Fibroblast of skin of right quadriceps (primary cell): ENCODE measurements at places on chromosomes 2 and 18.

DNA sequence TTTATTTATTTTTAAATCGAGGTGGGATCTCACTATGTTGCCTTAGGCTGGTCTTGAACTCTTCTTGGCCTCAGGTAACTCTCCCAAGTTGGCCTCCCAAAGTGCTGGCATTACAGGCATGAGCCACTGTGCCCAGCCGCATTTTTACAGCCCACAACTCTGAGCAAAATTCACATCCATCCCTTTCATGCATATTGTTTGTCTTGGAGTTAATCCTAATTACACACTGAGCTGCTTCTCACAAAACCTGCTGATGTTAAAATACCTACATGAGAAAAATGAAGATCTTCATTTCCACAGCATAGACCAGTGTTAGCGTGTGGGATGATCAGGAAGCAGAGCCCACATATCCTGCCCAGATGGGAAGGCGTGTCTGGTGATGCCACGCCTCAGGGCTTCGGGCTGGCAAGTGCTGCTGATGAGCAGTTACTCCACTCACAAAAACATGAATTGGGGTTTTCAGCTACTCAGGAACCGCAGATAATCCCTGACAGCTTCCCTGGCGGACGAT, 14.6 kb downstream of the ITGB1BP1 start:
- DNase-seq = no peak

DNA sequence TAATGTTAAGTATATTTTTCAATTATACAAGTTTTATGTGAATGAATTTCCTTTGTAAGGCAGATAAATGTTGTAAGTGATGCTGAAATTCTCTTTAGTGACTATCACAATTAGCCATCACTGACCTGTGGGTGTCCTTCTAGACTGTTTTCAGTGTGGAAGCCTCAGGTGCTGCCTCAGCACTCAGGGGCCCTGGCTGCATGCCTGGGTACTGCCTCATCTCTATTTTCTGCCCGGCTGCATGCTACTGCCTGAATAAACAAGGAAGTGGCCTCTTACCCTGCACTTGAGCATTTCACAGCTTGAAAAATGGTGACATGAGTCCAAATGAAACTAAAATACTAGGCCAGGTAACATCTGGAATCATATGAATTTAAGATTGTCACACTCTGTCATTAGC, 787.6 kb upstream of the SALL3 start:
- DNase-seq = no peak

DNA sequence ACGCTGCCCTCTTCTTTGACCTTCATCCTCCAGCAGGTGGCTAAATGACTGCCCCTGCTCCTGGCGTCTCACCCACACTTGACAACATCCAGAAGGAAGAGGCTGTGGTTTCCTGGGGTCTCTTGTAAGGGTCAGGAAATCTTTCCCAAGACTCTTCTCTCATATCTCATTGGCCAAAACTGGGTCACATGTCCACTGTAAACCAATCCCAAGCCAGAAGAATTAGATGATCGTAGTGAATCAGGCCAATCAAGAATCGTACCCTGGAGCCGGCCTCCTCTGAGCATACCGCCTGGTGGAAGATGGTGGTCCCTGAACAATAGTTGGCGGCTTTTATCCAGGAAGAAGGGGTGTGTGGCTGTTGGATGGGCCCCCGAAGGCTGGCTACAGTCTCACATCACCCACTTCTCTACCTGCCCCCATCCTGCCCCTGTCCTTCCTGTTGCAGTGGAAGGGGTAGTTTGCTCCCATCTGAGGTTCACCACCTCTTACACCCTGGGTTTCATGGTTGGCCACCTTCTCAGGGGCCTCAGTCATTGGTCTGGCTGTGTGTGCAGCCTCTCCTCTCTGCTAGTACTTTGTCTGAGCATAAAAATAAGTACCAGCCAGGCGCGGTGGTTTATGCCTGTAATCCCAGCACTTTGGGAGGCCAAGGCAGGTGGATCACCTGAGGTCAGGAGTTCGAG, 3.8 kb downstream of the SAG start:
- no peak for DNase-seq

DNA sequence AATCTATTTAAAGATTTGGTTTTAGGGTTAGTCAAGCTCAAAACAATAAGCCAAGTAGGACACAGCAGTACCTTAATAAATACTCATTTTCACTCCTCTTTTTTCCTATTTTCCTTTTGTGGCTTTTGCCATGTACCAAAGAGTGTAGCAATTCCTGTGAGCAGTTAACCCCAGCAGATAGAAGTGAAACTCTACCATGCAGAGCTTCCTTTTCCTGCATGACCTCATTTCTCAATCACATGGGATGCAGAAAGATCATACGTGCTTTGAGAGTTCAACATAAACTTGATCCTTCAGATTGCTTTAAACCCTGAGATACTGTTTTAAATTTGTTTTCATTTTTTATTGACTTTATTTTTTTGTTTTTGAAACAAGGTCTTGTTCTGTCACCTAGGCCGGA, 99.1 kb upstream of the ARHGAP15 start:
- no peak for DNase-seq

DNA sequence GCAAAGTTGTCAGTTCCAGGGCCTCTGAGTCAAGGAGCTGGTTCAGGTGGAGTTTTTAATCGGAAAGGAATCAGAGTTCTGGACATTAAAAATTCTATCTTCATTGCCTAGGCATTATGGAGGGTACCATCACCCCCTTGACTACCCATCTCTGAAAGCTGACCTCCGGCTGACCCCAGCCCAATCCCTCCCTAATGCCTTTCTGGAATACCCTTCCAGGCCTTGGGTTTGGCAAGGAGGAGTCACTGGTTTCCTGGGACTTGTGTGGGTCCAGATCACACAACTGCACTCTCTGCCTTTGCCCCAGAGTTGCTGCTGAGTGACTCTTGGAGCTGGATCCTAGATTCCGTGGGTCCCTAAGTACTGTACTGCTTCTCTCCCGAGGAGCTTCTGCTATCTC, 1.0 kb upstream of the OSR1 start:
- no peak for DNase-seq

DNA sequence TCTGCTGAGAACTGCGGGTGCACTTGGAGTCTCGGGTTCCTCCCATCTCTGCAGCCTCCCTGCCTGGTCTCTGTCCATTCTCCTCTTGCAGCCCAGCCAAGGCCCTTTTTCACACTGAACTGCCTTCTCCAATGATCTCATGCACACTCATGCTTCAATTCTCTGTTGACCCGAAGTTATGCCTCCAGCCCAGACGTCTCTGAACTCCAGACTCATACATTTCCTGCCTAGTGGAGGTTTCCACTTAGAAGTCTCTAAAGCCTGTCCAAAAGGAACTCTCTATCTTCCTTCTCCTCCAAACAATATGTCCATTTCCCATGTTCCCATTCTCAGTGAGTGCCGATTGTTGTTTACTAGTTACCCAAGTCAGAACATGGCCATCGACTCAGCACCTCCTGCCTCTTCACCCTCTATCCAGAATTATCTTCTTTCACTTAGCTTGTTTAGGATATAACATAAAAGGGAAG, 155.2 kb downstream of the IRS1 start:
- peak; percentile 62 for DNase-seq

- no peak for DNase-seq
Observed at GRCh38 chr2:47512581-47513083, 109.7 kb downstream of the MSH2 start.

- no peak for DNase-seq
Observed at GRCh38 chr18:14999085-14999975, 251.4 kb downstream of the ANKRD30B start.

DNA sequence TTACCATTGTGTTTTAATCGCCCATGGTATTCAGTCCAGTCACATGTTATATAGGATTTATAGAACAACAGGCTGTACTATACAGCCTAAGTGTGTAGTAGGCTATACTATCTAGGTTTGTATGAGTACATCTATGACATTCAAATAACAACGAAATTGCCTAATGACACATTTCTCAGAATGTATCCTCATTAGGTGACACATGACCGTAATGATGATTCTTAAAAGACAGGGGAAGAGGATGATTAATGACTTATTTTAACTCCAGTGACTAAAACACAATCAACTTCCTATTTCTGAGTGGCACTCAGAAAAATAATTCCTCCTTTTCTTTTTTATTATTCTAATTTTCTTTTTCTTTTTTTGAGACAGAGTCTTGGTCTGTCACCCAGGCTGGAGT, 63.0 kb upstream of the ACSL3 start:
- no peak for DNase-seq

- DNase-seq = no peak
Observed at GRCh38 chr2:232147440-232148077, 186.0 kb downstream of the DIS3L2 start.

- no peak for DNase-seq
Observed at GRCh38 chr2:159409116-159409800, 122.8 kb upstream of the WDSUB1 start.

GRCh38 chr18:37184209-37184868, 355.4 kb downstream of the KIAA1328 start:
- no peak for DNase-seq

DNA sequence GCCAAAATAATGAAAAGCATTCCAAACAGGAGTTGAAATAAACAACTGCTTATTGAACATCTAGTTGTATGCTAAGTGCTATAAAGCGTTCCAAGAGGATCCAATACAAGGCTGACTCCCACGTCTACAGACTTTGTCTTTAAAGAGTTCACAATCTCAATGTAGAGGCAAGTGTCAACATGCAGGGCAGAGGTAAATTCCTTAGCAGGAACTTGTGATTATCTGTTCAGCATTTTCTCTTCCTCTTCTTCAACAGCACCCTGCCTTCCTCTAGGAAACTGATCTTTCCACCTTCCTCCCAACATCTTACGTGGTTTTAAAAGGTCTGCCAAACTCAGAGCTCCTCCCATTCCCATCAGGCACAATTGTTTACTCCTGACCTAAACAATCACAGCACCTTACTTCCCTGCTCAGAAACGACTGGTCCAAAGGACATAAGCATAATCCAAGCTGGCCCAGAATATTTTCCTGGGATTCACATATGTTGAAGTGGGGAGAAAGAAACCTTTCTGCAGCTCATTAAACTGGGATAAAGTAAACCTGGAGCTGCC, 83.9 kb downstream of the ITSN2 start:
- DNase-seq = no peak

DNA sequence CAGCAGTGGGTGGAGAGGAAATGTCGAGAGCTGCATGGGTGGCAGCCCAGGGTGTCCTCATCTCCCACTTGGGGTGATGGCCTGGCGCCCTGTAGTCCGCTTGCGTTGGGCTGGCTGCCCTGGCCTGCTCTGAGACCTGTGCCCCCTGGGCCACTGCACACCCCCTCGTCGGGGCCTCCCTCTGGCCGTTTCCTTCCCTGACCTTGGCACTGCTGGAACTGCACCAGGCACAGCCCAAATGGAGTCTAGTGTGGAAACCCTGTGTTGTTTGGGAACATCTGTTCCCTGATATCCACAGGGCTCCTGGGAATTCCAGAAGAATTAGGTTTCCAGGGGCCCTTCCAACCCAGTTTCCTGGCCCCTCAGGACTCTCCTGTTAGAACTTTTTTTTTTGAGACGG, 13.9 kb downstream of the EFHD1 start:
- no peak for DNase-seq

DNA sequence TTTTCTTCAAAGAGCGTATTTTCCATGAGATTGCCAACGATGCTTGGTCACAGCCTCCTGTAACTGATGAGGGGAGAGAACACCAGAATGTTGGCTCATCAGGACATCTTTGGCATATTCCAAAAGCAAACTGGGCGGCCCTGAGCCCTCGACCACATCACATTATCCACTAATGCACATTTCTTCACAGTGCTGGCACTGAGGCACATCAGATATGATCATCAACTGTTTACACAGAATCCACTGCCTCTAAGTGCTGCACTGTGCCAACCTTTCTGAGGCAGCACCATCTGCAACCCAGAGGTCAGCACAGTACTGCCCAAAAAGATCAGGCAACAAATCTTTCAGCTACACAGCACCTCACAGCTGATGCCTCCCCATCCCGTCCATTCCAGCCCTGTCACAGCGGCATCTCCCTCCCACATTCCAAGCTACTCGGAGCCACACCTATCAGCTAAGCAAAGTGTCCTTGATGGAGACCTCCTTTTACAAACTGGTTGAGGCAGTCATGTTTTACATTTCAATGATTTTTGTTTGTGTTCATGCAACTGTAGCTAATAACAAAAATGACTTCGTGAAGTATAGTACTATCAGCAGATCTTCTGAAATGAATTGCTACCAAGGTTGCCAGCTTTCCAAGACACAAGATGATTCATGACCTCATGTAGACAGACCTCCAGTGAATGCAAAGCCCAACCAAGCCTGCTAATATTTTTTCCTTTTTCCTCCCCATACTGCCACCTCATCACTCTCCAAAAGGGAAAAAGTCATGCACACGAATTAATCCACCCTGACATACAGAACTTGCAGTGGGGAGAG, 32.3 kb downstream of the MYO5B start:
- no peak for DNase-seq

- DNase-seq = no peak
Observed at GRCh38 chr2:74094291-74094690, 53.4 kb downstream of the BOLA3 start.

GRCh38 chr2:220935789-220936321, 636.2 kb downstream of the EPHA4 start:
- no peak for DNase-seq

DNA sequence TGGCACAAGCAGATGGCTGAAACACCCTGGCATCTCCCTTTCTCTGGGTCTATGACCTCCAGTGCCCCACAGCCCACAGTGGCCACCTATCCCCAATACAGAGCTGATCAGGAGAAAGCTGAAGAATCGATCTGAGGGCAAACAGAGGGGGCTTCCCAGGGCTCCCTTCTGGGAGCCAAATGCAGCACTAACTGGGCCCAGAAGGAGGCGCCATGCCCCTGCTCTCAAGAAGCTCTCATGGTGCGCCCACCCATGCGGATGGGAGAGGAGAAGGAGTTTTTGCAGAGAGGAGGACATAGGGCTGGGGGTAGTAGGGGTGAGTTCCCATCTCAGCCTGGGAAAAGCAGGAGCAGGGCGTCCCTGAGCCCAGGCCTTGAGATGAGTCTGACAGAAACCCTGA, 787.3 kb upstream of the RAB6C start:
- DNase-seq = no peak

DNA sequence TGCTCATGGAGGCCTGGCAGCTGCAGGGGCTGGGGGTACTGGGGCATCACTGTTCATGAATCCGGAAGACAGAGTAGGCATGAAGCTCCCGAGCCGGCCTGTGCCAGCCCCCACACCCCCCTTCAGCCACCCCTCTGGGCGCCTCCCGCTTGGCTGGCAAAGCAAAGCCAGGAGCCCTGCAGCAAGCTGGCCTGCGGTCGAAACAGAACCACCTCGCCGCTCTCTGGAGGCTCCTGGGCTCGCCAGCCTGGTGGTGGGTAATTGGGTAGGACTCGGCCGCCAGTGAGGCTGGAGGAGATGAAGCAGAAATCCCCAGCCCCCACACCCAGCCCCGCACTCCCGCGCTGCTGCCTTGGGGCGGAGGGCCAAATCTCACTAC, 70.9 kb upstream of the GPC1 start:
- DNase-seq = no peak

GRCh38 chr18:26425148-26425531, 123.2 kb downstream of the KCTD1 start:
- peak; percentile 38 for DNase-seq

- no peak for DNase-seq
Observed at GRCh38 chr2:8627692-8628085, 54.2 kb upstream of the ID2 start.
